ENCODE measurements at places on chromosomes 3 and 15.

DNA sequence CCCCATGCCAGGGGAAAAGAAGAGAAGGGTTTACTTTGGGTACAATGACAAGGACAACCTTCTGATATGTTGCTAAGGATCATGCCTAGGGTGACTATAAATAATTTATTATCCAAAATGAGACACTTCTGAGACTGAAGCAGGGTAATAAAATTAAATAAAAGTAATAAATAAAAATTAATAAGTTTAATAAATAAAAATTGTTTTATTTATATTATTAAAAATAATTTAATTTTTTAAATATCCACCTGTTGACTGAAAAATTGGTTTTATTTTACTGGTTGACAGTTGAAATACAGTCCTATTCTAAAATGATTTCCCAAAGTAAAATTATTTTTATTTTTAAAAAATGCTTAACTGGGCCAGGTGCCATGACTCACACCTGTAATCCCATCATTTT, 102.0 kb downstream of the FHIT start:
- no peak for DNase-seq

DNA sequence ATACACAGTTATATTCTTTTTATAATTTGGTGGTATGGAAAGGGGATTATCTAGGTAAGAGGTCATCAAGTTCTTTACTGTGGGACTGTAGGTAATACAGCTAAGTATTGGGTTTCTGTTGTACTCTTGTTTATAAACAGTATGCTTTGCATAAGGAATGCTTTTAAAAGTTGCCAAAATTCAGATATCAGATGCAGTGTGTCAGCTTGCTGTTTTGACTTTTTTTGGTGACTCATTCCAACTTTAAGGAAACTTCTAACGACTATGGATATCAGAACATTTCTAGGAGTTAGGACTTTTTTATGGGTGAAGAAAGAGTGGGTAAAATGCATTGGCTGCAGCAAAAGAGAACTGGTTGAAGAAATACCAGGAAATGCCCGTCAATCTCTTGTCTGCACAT, 2.8 kb downstream of the SCAANT1 start:
- no peak for DNase-seq

DNA sequence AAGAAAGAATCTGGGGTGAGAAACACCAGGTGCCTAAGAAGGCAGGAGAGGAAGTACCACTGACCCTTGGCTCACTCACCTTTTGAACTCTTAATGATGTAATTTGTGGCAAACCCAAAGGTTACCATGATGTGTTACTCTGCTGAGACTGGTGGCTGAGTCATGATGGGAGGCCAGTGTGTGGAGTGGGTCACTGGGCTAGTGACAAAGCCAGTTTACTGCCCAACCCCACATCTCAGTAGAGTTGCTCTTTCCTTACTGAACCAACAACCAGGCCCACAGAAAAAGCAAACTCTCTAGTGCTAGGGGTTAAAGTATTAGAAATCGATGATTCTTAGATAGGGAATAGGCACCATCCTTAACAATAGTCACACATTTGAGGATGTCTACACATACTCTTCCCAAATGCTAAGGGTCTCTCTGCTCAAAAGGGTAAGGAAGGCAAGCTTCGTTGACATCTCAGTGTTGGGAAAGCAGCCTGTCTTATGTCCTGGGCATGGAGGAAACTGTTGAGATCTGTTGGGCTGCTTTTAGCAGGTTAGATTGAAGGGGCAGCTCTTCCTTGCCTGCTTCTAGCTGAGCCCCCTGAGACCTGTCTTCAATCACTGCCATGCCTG, 3.1 kb downstream of the RBP2 start:
- no peak for DNase-seq

GRCh38 chr15:95497634-95498033, 832.9 kb upstream of the NR2F2 start:
- no peak for DNase-seq

- DNase-seq = no peak
These were observed 34.2 kb upstream of the SKIL start for GRCh38 chr3:170323331-170323730.

DNA sequence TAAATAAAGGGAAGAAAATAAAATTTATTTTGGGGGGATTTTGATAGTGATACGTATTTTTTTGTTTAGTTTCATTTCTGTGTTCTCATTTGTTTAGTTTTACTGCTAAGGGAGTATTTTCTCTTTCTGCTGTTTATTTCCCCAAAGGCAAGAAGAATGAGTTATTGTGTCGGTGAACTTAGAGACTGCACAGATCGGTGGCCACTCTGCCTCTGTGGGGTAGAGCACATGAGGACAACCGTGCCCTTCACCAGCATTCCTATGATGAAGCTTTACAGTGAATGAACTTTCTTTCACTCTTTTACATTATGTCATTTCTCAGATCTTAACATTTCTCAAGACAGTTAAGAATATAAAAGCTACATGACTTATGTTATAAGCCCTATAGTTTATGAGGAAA, 214.4 kb downstream of the OCA2 start:
- no peak for DNase-seq

GRCh38 chr3:26683902-26684301, 61.3 kb downstream of the LRRC3B start:
- DNase-seq = no peak

- no peak for DNase-seq
These were observed 31.9 kb downstream of the PCCB start for GRCh38 chr3:136281966-136282520.

DNA sequence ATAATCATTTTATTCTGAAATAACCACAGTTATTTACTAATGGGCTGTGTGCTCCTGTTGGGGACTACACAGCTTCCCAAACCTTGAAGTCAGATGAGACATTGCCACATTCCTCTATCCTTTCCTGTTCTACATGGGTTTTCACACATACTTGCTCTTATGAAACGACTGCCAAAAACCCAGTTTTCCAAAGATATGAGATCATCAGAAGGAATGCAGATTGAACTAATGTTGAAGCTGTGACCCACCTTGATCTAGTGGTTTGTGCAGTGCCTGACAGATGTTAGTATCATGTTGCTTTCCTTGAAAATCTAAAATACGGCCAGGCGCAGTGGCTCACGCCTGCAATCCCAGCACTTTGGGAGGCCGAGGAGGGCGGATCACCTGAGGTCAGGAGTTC, 144.6 kb downstream of the VGLL4 start:
- DNase-seq = no peak

- DNase-seq = no peak
These were observed 274.6 kb downstream of the EDEM1 start for GRCh38 chr3:5462086-5462485.

GRCh38 chr3:31035681-31036080, 141.2 kb upstream of the GADL1 start:
- no peak for DNase-seq

DNA sequence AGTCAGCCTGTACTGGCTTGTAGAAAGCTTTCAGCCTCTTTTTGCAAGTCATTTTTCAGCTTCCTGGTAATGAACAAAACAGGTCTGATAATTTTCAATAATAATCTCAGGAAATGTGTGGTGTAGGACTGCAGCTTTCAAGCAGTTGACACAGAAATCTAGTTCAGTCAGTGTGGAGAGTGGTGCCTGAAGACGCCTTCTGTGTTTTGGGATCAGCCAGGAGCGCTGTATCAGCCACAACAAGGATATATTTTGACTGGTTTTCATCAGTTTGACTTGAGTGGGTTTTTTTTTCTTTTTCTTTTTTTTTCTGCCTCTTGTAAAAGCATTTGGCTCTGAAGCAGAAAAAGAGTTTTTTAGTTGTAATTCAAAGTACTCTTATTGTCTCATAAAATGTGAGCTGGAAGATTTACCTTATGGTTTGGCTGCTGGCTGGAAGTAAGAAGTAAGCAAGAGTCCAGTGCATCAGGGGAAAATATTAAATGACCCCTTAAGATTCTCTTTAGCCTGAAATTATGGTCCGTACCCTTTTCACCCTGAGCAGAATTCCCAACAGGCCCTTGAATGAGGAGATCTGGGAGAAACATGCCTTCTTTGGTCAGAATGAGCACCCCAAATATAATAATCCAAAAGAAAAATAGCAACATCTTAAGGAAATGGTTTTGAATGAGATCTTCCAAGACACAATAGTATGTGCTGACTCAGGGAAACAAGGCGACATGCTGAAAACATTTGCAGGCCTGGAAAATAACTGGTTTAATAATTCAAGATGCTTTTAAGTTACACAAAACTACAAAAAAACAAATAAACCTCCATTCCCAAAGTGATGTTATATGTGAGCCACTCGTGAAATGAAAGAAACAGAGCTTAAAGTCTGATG, 332.7 kb upstream of the ADAMTS9 start:
- no peak for DNase-seq

GRCh38 chr3:149010504-149010951, 19.2 kb downstream of the GYG1 start:
- DNase-seq = no peak

DNA sequence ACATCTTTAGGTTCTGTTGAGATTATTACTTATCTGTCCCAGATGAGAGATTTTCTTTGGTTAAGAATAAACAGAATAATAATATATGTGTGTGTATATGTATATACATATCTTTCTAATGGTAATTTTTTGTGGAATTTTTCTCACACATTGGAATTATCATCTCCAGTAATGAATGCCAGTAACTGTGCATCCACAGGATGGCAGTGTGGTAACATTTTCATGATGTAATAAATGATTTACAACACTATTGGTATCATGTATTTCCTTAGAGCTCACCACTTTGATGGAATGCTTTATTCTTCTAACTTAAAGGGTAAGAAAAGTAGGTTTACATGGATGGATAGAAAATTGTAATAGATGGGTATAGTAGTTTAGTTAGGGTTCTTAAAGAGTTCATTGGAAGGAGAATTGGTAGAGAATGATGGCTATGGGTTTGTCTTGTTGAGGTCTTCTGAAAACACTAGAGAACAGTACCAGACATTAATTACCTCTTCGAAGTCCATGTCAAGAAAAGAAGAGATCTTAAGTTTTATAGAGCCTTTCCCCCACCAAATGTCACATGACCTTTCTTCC, 78.1 kb downstream of the STT3B start:
- no peak for DNase-seq

DNA sequence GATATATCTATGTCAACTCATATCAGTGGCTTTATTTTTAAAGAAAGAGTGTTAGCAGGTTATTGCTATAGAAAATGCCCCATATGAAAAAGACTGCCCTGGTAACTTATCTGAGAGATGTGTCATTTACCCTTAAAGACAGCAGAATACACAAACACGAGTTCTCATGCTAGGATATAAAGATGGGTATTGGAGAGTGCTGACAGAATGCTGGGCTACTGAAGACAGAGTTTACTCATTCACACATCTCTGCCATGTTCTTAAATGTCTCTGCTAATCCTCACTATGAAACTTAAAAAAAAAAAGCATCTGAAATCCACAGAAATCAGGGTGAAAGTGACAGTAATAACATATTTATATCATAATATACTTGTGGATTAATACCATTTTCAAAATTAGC, 126.7 kb downstream of the FOXP1 start:
- no peak for DNase-seq

DNA sequence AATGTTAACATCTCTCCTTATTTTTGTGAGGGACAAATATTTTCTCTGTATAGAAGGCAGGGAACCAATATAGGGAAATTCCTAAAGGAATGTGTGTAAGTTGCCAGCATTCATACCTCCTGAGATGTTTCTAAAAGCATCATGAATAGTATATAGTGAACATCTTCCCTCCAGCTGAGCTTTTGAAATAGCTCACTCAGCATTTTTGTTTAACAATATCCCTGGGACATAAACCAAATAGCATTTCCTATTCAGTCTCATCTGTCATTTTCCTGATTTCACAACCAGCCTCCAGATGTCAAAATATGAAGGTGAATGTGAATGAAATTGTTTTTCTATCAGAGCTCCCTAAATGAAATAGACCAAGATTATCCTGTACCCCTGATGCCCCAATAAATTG, 137.2 kb downstream of the PPM1L start:
- DNase-seq = no peak

DNA sequence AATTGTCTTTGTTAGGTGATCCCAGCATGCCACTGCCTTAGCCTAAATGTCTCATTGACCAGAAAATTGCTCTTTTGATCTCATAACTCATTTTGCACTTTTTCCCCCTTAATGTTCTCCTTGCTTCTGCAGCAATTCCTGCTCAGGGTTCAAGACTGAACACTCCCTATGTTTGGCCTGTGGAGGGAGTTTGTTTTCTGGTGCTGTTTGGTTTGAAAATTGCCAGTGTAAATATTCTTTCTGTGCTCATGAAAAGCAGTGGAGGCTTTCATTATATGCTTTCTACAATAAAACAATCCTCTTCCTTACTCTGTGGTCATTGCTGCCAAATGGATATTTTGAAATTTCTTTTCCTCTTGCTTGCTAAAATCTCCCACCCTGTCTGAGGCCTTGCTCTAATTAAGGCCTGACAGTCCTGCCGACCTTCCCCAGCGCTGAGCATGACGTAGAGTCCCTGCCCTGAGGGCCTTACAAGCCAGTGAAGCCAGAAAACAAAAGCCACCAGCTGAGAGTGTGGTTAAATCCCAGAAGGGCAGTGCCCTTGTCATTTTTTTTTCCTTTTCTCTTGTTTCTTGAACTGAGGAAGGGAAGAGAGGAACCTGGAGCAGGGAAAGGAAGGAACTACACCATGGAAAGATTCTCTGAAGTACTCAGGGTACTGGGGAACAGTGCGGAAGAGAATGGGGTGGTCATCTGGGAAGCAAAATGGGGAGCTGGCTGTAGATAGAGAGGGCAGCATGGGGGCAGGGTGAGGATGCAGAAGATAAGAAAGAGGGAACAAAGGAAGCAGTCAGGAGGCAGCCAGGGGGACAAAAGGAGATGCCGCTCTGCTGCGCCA, 24.8 kb downstream of the ZBTB38 start:
- no peak for DNase-seq

- DNase-seq = no peak
These were observed 7.7 kb downstream of the PLD1 start for GRCh38 chr3:171802590-171802956.

- no peak for DNase-seq
These were observed 48.3 kb downstream of the CYP11A1 start for GRCh38 chr15:74319138-74319460.

- no peak for DNase-seq
These were observed 2.1 kb downstream of the RPP25 start for GRCh38 chr15:74954515-74954914.

GRCh38 chr3:13812034-13812471, 67.8 kb downstream of the WNT7A start:
- no peak for DNase-seq

GRCh38 chr15:27127815-27128570, 157.0 kb downstream of the GABRG3 start:
- DNase-seq = no peak

GRCh38 chr3:48305396-48305795, 28.1 kb downstream of the SPINK8 start:
- DNase-seq = no peak

DNA sequence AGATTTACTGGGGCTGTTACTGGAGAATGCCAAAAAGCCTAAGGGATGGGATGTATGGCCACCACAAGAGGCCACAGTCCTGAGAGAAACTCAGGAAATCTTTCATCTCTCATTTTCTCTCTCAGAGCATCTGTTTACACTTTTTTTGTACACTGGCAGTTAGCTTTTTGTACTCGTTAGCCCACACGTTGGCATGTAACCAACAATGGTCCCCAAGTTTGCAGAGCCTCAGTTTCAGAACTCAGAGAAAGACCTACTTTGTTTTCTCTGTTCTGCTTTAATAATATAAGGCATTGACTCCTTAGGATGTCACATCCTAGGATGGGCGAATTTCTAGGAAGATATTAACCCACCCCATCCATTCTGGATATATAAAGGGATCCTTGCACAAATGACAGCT, 183.5 kb downstream of the SUCNR1 start:
- no peak for DNase-seq

Data from activated T-helper 9 cell treated with anti-CD3 and anti-CD28 coated beads, Interleukin-2, amount 50 U/mL, for 16 hours (primary cell).